ENCODE measurements at places on chromosomes 16 and 17.

DNA sequence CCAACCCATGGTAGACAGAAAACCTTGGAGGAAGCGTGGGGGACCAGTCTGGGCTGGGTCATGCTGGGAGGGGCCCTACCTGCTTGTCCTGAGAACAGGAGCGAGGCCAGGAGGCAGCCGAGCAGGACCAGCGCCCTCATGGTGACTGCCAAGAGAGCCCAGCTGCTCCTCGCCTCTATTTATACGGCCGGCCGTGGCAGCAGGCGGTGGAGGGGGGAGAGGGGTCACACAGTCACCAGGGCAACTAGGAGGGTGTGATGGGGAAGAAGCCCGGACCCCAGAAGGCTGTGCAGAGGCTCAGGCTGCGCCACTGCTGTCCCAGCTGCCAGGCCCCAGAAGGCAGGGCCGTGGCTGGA is at the start of gene SRL:
Gene SRL (minus strand): TSS at position 153 of the 356 bp plus-strand sequence. CDS start 13 bp downstream, at position 140.
- no peak for DNase-seq

GRCh38 chr16:11736903-11737302 is 5.8 kb downstream of the TXNDC11 start:
- no peak for DNase-seq

- peak; percentile 80 for DNase-seq
These were observed at the start of gene CBX2 for GRCh38 chr17:79777894-79778503. CBX2 (plus strand) TSS chr17:79778148; CDS start chr17:79778236, 88 bp downstream.

DNA sequence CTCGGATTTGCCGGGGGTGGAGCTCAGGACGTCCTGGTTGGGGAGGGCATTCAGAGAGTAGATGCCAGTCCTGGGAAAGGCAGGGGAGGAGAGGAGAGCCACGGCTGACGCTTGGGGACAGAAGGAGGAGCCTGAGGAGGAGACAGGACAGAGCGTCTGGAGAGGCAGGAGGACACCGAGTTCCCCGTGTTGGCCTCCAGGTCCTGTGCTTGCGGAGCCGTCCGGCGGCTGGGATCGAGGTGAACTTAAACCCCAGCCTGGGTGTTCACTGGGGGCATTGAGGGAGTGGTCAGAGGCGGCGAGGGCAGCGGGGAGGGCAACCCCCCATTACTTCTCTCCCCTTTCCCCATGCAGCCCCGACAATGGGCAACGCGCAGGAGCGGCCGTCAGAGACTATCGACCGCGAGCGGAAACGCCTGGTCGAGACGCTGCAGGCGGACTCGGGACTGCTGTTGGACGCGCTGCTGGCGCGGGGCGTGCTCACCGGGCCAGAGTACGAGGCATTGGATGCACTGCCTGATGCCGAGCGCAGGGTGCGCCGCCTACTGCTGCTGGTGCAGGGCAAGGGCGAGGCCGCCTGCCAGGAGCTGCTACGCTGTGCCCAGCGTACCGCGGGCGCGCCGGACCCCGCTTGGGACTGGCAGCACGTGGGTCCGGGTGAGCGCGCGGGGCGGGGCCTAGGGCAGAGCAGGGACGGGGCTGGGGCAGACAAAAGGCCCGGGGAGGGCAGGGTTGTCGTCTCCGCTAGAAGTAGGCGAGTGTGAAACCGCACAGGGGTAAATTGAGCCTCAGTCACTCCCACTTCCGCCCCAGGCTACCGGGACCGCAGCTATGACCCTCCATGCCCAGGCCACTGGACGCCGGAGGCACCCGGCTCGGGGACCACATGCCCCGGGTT is 3.7 kb downstream of the NOL3 start:
- DNase-seq: no peak

DNA sequence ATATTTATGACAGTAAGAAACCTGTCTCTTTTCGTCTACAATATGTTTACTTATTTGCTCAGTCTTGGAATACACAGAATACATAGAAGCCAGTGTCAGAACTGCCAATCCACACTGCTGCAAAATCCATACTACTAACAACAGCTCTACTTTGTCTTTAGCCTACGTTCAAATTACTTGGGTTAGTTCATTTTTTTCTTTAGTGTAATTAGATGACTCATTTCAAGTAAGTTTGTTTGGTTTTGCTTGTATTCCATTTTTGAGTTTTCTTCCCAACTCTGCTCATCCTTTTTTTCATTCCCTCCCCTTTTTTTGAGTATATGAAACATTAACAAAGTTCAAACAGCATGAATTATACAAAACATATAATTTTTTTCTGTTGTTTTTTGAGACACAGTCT is 16.9 kb downstream of the CMC2 start:
- DNase-seq: no peak

DNA sequence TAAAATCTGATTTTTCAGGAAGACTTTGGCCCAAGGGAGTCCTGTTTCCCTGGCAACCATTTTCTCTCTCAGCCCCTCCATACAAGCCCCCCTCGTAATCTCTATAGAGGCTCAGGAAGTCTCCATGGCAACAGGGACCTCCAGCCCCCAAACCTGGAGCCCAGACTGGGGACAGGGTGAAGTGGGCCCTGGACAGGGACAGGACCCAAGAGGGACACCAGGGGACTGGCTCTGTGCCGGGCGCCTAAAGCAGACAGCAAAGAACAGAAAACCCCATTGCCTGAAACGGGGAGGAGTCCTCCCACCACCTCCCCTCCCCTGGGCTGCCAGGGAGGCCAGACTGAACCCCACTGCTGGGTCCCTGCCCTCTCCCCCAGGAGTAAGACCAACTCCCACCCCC is 40.6 kb downstream of the CPNE2 start:
- DNase-seq: no peak

DNA sequence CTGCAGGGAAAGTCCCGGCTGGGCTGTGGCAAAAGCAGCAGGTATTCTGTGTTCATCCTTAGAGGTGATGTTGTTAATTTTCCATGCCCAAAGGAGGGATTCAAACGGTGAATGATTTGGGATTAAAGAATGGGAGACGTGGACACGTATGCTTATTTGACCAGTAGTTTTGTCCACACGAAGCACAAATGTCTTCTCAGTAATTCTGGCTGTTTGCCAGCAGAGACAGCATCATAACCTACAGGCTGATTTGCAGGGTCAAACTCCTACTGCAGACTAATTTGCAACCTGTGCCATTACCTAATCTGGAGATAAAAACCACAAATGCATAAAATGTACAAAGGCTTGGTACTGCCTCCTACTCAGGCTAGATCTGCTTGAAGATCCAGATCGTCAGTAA is 14.1 kb downstream of the MTHFSD start:
- DNase-seq: no peak

DNA sequence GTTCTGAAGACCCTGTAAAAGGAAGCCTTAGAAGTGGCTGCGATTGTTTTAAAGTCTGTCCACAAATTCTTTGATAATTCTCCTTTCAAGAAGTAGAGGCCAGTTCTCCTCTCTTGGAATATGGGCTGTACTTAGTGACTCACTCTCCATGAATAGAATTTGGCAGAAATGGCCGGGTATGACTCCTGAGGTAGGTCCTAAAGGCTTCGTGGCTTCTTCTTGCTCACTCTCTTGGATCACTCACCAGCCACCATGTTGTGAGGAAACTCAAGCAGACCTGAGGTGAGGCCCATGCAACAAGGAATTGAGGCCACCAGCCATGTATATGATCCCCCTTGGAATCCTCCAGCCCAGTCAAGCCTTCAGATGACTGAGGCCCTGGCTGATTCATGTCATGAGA is 75.8 kb downstream of the WWOX start:
- no peak for DNase-seq

DNA sequence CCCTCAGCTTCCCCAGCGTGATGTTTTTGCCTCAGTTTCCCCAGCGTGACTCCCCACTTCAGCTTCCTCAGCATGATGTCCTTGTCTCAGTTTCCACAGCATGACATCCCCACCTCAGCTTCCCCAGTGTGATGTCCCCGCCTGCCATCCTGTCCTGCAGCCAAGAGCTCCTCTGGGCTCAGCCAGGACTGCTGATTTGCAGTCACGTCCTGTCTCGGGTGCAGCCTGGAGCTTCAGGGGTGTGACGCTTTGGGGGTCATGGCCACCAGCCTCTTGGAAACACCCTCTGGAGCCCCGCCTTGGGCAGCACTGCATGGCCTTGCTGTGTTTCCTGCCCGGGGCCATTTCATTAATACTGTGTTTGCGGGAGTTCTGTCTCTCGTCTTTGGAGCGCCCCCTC is 16.5 kb upstream of the NUDT16L1 start:
- DNase-seq: no peak

DNA sequence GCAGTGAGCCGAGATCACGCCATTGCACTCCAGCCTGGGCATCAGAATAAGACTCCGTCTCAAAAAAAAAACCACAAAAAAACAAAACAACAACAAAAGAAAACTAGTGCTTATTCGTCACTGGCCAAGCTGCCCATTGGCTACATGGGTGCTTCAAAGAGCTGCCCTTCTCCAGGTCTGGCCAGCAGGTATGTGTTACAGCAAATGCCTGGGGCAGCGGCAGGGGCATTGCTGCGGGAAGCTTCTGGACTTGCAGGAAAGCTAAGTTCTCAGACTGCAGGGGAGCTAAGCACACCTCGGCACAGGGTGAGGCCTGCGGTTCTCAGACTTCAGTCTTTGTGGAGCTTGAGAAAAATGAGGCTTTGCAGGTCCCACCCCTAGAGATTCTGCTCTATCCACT is 4.1 kb upstream of the STH start:
- no peak for DNase-seq

- DNase-seq: no peak
These were observed 34.9 kb upstream of the CACNG5 start for GRCh38 chr17:66799849-66800537.

DNA sequence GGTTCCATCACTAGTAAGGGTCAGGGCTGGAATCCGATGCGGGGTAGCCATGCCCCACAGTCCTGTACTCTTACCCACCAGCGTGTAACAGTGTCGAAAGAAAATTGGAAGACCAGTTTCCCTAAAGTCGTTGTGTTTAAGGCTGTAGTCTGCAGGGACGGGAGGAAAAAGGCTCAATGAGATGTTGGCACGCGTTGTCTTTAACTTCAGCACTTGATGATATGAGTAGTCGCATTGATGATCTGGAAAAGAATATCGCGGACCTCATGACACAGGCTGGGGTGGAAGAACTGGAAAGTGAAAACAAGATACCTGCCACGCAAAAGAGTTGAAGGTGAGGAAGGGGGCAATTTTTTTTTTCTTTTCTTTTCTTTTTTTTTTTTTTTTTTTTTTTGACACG is 1.3 kb downstream of the HSBP1 start:
- DNase-seq: no peak

DNA sequence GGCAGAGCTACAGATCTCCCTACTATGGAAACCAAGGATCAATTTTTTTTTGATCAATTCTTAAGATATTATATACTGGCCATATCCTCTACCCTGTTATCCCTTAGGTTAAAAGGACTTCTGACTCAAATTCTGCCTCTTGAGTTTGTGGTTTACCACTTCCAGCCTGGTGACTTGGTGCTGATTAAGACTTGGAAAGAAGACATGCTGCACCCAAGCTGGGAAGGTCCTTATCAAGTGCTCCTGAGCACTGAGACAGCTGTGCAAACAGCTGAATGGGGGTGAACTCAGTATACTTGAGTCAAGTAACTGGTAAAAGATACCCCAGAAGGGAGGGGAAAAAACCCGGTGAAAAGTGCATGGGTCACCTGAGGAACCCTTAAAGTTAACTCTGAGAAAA is 20.5 kb upstream of the SPACA3 start:
- no peak for DNase-seq

GRCh38 chr17:46979147-46979863 is at the start of gene RPRML:
RPRML (minus strand) TSS chr17:46979253; CDS start chr17:46979007, 246 bp downstream.
- DNase-seq: no peak

- DNase-seq: peak; percentile 95
These were observed at the start of gene JMJD6 for GRCh38 chr17:76726231-76726775. JMJD6 (minus strand) TSS chr17:76726606; CDS start chr17:76726475, 131 bp downstream.

DNA sequence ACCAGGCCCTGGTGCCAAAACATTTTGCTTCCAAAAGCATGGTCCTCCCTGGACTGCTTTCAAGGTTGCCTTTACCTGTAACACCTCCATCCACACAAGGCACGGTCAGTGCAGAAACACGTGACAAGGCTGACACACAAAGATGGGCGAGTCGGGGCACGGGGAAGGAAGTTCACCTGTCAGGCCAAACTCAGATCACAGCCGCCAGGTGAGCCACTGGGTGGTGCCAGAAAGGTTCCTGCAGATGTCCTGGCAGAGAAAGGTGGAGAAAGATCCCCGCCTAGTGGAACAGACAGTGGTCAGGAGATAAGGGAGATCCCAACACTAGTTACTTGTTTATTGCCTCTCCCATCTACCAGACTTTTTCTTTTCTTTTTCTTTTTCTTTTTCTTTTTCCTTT is 155.3 kb downstream of the AIPL1 start:
- DNase-seq: peak; percentile 44

GRCh38 chr17:70355185-70355584 is 185.9 kb downstream of the KCNJ2 start:
- no peak for DNase-seq

DNA sequence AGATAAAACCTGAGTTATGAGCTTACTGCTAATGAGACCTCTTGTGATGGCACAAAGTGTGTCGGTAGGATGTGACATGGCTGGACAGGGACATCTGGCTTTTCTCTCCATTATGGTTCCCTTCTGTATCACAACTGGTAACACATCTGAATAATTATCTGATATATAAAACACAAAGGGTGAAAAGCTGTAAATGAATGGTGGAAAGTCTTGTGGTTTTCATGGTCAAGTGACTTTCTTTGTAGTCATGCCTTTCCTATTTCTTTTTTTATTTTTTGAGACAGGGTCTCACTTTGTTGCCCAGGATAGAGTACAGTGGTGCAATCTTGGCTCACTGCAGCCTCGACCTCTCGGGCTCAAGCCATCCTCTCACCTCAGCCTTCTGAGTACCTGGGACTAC is 35.3 kb upstream of the ZFHX3 start:
- no peak for DNase-seq

DNA sequence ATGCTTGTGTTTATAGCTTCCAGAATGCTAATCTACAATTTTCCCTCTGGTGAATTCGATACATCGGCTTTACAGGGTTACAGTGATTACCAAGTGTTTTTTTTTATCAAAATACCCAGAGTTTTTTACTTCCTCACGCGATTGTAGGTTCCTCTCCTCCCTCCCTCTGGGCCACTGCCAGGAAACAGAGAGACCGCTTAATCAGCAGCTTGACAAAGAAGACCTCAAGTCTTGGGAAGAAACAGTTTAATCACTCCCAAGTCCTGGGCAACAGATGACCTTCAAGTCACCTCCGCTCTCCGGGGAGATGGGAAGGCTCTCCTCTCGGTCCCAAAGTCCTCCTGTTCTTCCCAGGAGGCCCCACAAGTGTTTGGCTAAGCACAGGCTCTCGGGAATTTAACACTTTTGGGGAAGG is 23.5 kb downstream of the SMTNL2 start:
- no peak for DNase-seq

GRCh38 chr16:64370112-64370511 is 751.8 kb downstream of the CDH11 start:
- DNase-seq: no peak

- DNase-seq: no peak
These were observed 15.5 kb downstream of the UNKL start for GRCh38 chr16:1398826-1399581.

Data from liver (tissue), 10 donors.